ENCODE measurements at places on chromosomes 1 and 21.

DNA sequence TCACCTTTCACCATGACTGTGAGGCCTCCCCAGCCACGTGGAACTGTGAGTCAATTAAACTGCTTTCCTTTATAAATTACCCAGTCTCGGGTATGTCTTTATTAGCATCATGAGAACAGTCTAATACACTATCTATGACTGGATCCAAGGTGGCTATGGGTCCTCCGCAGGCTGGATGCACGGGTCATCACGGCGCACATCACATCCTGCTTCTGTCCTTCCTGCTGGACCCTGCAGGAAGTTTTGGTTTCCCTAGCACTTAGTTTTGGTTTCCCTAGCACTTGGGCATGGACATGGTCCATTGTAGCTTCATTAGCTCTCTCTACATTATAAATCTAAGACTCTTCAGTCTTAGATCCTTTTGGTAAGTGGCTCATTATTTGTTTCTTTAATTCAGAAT is 14.2 kb upstream of the PHC2 start:
- no peak for DNase-seq

- DNase-seq: no peak
Measured at GRCh38 chr1:226995365-226996332, 55.6 kb downstream of the COQ8A start.

DNA sequence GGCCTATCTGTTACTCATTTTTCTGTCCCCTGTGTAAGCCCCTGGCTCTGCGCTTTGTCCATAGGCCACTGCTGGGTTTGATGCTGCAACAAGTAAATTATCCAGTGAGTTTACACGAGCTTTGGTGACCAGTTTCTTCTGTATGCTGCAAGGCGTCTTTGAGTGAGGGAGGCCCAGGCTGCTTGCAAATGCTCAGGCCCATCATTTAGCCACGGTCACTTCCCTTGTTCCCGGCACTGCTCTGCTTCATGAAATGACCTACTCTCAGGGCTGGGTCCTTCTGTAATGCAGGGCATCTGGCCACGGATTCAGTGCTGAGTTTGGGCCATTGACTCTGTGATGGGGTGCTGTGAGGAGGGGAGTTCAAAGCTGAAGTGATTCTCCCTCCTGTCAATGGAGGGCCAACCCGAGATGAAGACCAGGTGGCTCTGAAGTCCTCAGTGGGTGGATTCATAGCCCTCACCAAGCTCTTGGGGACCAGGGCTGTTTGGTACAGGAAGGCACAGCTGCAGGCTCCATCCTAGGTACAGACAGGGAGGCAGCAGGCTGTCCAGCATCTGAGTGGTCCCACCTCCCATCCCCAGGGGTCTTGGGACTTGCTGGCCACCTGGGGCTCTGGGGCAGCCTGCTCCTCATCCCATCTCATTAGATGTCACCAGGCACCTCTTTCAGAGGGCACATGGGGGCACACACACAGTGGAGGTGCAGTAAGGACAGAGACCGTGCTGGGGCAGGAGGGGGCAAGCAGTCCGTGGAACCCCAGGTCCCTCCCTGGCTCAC is 21.7 kb downstream of the LHX4 start:
- DNase-seq: no peak

DNA sequence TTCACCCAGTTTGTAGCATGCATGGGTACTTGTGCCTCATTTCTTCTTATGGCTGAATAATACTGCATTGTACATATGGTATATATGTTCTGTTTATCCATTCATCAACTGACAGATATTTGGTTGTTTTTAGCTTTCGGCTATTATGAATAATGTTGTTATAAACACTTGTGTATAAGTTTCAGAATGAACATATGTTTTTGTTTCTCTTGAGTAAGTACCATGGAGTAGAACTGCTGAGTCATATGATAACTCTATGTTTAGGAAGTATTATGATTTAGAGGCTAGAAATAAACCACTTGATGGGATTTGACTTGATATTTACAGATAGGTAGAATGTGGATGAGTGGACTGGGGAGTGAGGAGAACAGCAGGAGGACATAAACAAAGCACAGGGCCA is 48.6 kb downstream of the WNT2B start:
- no peak for DNase-seq

DNA sequence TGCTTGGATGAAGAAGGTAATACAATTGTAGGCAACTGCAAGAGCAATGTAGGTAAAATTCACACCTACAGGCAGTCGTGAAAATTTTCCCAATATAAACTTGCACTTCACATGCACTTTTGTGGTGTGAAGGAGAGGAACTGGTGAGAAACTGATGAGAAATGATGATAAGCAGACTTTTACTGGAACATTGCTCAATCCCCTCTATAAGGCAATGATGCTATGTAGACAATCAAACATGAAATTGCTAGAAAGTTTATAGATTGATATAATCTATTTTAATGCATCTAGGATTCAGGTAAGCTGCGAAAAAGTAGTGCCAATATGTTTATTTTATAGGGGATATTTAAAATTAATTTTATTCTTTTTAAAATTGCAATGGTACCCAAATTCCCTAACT is 802.2 kb downstream of the KCNT2 start:
- DNase-seq: no peak

DNA sequence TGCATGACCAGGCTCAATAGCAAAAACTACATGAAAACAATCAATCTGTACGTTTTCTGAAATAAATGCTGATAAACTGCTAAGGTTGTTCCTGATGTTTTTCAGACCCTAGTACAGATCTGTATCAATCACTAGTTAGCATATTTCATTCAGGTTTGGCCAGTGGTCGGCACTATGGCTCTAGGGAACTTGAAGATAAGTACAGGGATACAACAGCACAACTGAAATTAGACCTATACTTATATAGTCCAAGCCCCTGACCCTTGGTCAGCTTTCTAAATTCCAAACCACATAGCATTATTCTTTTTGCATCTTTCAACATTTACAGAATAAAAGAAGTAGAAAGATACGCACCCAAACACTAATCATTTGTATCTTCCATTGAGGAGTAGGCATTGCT is 142.7 kb downstream of the PLPPR4 start:
- no peak for DNase-seq

DNA sequence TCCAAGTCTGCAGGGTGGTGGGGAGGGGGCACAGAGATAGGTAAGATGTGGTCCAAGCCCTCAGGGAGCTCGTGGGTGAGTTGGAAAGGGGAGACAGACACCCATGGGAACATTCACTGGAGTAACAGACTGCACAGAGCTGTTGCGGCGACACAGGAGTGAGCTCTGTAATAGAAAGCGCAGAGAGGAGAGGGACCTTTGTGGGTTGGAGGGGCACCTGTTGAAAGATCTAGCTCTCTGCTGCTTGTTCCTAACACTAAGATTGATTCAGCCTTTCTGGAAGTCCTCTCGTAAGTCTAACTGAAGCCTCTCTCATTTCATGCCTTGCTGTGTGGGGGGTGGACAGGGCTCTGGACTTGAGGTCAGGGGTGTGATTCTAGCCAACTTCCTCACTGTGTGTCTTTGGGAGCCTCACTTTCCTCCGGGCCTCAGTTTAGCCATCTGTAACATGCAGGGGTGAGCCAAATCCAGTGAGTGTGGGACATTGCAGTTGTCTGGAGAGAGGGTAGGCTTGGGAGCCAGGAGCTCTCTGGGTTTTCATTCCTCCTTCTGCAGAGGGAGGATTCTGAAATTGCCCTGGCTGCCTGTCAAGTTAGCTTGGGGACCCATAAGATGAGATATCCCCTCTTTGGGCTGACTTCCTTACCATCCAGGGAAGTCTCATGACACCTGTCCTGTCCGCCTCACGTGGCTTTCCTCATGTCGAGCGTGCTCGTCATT is 2.0 kb upstream of the ACOT11 start:
- DNase-seq: no peak

GRCh38 chr1:93969371-93969770 is 60.1 kb upstream of the GCLM start:
- no peak for DNase-seq

DNA sequence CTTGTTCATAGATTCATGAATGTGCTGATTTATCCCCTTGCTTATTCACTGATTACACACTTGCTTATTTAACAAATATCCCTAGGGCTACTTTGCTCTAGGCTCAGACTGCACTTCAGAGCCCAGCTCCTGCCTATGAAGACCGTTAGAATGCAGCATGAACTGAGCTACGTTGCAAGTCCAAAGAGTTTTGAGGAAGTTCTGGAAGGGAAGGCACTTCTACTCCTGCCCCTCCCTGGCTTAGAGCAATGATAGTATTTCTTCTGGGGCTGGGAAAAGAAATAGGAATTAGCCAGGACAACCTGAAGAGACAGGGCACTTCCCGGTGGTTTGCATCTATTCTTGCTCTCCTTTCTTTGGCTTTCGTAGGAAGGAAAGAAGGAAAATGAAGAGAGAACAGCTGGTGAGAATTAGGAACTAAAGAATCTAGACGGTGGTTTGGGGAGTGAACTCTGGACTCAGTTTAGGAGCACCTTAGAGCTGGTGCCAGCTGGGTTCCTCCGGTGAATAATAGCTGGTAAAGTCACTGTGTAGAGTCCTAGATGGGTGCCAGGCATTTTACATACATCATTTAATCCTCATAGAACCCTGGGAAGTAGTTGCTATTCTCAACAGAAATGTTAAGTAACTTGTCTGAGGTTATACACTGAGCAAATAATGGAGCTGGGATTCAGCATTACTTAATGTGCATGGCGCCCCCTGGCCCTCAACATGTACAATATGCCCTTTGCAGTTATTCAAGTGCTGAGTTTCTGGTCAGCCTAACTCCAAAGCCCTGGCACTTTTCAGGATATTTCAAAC is 65.9 kb downstream of the NDUFS5 start:
- no peak for DNase-seq

- no peak for DNase-seq
Measured at GRCh38 chr1:107706182-107706581, 258.8 kb downstream of the VAV3 start.

DNA sequence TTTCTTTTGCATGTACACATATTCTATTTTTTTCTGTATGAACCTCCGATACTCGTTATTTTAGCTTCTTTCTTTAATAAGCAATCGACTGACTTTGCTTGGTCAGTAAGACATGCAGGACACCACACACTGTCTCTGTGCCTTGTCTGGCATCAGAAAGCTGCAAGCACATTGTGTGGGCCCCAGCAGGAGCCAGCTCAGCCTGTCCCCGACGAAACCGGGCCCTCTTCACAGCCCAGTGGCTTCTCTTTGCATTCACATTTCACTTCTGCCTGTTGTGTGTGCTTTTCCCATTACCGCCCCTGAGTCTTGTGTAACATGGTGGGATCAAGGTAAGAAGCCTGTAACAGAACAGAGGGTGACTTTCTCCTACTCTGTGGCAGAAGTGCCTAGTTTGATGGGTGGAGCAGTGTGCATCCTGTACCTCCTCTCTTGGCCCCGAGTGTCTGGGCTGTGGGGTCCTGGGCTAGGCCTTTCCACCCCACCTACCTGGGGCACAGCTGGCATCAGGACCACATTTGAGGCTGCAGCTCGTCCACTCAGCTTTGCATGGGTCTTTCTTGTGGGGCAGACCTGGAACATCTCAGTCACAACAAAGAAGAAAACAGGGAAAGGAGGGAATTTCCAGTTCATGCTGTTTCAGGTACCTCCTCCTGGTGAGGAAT is 118.9 kb upstream of the COL6A1 start:
- DNase-seq: no peak

GRCh38 chr1:23799570-23800399 is 769 bp downstream of the GALE start:
- no peak for DNase-seq

DNA sequence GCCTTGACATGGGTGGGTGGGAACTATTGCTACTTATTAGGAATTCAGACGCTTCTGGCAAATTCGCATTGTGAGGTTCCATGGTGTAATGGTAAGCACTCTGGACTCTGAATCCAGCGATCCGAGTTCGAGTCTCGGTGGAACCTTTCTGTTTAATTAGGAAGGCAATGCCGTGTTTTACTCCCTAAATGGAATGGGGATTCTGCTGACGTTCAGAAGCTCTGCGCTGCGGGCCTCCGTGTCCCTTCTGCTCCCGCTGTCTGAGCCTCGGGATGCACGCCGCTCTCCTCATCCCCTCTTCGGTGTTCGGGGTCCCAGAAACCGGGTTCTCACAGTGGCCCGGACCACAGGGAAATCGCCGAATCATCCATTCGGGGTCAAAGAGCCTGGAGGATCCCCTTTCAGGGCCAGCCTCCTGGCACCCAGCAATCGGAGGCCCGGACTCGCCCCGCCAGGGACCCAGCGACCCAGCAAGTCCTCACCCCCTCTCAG is 280.3 kb downstream of the FAM72C start:
- DNase-seq: no peak

DNA sequence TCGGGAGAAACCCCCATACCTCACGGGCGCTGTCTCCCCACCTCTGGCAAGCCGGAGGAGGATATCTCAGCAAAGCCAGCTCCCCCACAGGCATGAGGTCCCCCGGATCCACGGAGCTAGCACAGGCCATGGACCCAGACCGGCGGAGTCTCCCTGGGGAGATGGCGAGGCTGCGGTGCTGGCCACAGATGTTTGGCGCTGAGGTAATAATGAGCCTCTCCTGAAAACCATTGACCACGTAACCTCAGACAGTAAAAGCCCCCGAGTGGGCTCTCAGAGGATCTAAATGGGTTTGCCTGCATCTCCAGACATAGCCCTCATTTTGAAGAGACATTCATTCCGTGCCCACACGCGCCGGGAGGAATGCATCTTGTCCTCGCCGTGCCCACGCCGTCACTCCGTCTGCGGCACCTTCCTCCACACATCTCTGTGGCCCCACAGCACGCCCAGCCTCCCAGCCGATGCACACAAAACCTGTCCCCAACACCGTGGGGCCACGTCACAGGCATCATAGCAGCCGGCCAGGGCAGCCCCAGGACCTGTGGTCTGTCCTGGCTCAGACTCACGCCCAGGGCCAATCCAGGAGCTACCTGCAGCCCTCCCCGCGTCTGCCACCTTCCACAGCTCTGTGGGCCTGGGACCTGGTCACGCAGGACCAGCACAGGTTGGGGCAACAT is 150.9 kb downstream of the PRDM16 start:
- DNase-seq: no peak

- DNase-seq: no peak
Measured at GRCh38 chr1:175742790-175743459, 470 bp downstream of the TNR start.

- DNase-seq: no peak
Measured at GRCh38 chr21:14383596-14384180, 742 bp upstream of the HSPA13 start.

DNA sequence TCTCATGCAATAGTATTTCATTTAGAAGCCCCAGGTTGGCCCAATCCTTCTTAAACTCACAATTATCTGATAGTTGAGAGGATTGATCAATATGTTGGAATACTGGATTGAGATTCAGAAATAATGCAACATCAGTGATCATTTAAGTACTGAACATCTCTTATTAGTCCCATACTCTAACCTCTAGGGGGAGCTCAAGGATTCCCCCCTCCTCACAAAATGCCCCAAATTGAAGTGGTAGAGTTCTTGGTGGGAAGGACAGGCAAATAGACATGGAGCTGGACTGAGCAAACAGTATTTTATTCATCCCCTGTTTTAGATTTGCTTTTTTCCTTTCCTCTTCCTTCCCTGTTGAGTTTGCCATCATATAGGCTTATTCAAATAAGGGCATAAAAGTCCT is 62.8 kb downstream of the NGF start:
- no peak for DNase-seq

DNA sequence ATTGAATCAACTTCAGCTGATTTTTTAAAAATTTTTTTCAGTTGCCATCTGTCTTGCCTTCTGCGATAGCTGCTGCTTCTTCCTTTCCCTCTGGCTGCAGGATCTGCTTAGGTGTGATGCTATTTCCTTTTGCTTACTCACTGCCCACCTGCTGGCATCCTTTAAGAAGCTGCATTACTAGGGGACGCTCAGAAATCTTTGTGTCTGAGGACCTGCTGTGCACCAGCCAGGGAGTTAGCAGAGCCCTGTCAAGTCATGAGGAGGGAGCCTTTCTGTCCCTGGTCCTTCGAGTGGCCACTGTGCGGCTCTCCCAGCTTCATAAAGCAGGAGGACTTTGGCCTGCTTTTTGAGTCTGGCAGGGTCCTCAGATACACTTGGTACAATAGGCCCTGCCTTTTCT is 327.8 kb downstream of the USH2A start:
- DNase-seq: no peak
